ENCODE measurements at places on chromosomes 2 and 18.

GRCh38 chr2:85452237-85452636, 33.7 kb downstream of the SH2D6 start:
- no peak for DNase-seq

DNA sequence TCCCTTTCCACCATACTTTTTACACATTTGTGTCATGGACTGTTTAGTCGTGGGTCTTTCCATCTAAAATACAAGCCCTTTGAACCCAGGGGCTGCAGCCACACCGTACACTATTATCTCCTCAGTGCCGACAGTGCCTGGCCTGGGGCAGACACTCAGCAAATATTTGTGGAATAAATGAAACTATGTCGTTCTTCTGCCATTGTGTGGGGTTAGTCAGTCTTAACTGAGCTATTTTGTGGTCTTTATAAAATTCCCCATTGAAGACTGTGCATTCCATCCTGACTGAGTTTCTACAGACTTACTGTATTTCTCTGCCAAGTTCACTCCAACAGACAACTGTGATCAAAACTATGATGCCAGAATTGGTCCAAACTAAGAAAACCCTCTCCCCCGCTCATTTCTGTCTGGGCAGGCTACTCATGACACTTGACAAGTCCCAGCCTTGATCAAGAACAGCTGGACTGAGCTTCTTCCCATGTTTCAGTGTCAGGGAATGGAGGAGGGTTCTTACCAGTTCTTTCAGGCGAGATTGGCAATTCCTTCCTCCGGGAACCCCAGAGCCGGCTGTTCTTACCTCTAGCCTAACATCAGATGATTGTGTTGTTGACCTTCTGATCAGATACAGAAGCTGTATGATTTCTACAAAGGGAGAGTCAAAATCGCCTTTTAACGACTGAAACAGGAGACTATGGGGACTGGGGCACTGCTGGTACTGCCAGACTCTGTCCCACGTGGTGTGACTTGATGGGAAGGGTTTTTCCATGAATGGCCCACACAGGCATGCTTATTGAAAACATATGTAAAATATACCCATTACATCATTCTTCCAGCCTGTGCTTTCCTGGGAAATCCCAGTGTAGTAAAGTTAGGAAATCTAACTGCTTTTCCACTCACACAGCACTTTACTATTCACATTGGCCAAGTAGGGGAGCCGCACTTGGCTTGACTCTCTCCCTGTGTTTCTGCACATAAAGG, 77.4 kb upstream of the NPAS2 start:
- DNase-seq, result no peak

DNA sequence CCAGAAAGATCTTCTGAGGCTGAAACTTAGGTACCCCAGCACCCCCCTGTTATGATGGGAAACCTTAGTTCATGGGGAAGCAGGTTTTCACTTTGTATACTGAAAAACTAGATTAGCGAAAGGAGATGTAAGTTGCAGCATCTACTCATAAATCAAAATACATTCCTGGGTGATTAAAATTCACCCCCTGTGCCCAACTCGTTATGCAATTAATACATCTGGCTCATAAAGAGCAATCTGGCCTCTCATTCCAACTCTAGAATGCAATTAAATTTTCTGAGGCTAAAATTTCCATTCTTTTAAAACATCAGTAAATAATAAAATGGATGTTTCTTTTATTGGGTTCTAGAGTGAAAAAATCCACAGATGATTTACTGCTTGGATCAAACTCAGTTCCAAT, 110.9 kb upstream of the BZW1 start:
- no peak for DNase-seq

- no peak for DNase-seq
Observed at GRCh38 chr2:55033076-55033742, 17.0 kb downstream of the RTN4 start.

DNA sequence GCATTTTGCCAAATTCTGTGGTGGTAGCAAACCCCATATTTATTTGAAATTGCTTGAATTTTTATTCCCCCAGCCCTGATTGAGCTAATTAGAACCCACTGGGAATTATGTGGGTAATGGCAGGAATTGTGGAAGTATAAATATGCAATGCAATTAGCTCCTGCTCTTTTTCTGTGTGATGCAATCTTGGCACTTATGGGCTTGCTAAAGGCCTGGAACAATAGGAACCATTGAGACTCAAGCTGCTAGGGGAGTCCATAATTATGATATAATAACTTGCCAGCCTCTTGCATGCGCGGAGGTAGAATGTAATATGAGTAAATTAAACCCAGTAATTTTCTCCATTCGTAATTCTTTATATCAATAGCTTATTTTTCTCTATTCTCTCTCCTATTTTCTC, 267.6 kb upstream of the THSD7B start:
- no peak for DNase-seq

- DNase-seq, result no peak
Observed at GRCh38 chr2:230910546-230911177, 14.4 kb downstream of the GPR55 start.

GRCh38 chr2:58918141-58918540, 677.0 kb upstream of the FANCL start:
- DNase-seq, result no peak

- no peak for DNase-seq
Observed at GRCh38 chr18:2914881-2915240, 68.1 kb downstream of the EMILIN2 start.

DNA sequence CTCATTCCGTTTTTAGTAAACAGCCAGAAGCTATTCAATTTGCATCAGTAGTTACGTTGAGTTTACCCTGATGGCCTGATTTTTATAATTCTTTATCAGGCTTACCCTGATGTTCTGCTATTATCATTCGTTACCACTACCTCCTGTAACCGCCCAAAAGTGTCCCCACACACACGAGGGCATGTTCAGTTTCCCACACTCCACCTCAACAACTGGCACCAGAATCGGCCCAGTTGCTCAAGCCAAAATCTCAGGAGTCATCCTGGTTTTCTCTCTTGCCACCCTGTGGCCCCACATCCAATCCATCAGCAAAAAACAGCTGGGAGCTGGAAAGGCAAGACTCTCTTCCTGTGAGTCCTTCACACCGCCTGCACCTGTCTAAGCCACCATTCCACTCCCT, 102.9 kb upstream of the RAB6C start:
- DNase-seq, result no peak

DNA sequence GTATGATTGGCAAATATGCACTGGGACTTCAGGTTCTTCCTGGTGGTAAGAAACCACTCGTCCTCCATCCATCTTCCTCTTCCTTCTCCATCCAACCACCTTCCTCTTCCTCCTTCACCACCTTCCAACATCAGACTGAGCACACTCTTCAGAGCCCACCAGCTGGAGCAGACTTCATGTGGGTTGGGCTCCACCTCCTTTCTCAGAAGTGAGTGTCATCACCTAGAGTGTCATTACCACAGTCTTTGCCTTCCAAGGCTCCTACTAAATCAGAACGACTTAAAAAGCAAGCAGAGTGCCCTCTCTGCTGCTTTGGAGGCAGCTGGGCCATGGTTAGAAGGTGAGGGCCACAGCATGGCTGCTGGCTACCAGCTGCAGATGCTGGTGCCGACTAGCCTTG, 171.6 kb downstream of the SH3RF3 start:
- DNase-seq, result no peak

- no peak for DNase-seq
Observed at GRCh38 chr2:18455236-18455862, 105.1 kb downstream of the RDH14 start.

- DNase-seq, result peak; percentile 48
Observed at GRCh38 chr18:26547646-26548414, 523 bp downstream of the KCTD1 start.

DNA sequence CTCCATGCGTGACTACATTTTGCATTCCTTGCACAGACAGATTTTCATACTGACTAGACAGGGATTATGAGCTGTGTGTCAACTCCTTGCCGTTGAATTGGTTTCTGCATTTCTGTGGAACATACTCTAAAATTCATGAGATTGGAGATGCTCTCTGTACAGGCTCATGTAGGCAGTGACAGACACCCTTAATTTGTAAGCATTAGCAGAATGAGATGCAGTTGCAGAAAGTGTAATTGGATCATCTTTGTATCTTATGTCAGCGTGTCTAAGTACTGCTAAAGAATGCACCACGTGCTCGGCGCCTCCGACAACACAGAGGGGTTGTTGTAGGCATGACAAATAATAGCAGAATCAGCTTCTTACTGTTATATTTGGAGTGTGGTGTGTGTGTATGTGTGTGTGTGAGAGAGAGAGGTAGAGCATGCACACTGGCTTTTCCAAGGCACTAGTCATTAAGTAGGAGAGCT, 212.4 kb downstream of the CMPK2 start:
- no peak for DNase-seq

GRCh38 chr2:127563458-127564428, 28.3 kb downstream of the MYO7B start:
- no peak for DNase-seq

DNA sequence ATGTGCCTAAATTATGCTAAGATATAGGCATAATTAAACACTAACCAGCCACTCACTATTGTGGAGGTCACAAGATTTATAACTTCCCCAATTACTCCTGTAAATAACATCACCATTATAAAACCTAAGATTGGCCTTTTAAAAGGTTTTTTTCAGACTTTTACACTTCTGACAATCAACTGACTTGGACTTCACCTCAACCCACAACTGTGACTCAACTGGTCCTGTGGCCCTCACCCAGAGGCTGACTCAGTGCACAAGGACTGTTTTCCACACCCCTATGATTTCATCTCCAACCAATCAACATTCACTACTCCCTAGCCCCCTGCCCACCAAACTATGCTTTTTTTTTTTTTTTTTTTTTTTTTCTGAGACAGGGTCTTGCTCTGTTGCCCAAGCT, 11.6 kb downstream of the TTR start:
- no peak for DNase-seq

- no peak for DNase-seq
Observed at GRCh38 chr2:64222351-64222750, 78.1 kb upstream of the PELI1 start.

DNA sequence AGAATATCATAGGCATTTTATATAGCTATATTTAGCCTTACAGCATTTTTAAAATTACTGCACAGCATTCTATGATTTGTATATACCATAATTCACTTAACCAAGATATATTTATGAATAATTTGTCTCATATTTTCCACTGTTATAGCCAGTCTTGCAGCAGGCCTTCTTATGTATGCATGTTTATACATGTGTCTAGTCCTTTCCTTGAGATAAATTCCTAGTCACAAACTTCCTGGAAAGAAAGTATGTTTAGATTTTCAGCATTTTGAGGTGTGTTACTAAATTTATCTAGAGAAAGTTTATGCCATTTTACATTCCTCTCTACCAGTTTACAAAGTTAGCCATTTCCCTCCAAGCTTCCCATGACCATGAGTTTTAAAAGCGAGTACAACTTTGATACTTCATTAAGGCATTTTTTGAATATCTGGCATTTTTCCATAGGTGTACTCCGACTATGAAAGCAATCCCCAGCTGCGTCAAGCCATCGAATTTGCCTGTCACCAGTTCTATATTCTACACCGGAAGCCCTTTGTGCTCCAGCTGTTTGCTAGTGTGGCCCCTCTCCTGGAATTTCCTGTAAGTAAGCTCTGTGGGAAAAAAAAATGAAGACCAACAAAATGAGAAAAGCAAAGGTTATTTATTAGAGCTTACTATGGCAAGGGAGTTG, 59.4 kb upstream of the RPE start:
- DNase-seq, result no peak

GRCh38 chr18:45844938-45845337, 19.5 kb downstream of the SIGLEC15 start:
- DNase-seq, result no peak

GRCh38 chr18:47901624-47902362, 28.7 kb downstream of the SMAD2 start:
- no peak for DNase-seq

GRCh38 chr2:28635191-28635611, 116.4 kb upstream of the PPP1CB start:
- no peak for DNase-seq

DNA sequence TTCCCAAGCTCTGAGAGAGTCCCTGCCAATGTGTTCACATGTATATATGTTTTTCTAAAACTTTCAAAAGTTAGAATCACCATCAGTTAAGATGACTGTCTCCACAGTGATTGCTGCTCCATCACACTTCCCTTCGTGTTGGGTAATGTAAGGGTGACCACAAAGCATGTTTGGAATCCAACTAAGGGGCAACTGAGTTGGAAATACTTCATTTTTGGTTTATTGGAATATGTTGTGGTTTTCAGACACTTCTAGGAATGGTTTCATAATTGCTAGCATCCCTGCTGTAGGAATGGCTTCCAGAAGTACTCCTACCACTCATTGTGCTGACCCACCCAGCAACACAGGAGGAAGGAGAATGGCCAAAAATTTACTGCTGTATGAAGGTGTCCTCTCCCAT, 212.5 kb upstream of the GULP1 start:
- no peak for DNase-seq

GRCh38 chr18:51193621-51194287, 3.7 kb downstream of the MEX3C start:
- DNase-seq, result no peak

DNA sequence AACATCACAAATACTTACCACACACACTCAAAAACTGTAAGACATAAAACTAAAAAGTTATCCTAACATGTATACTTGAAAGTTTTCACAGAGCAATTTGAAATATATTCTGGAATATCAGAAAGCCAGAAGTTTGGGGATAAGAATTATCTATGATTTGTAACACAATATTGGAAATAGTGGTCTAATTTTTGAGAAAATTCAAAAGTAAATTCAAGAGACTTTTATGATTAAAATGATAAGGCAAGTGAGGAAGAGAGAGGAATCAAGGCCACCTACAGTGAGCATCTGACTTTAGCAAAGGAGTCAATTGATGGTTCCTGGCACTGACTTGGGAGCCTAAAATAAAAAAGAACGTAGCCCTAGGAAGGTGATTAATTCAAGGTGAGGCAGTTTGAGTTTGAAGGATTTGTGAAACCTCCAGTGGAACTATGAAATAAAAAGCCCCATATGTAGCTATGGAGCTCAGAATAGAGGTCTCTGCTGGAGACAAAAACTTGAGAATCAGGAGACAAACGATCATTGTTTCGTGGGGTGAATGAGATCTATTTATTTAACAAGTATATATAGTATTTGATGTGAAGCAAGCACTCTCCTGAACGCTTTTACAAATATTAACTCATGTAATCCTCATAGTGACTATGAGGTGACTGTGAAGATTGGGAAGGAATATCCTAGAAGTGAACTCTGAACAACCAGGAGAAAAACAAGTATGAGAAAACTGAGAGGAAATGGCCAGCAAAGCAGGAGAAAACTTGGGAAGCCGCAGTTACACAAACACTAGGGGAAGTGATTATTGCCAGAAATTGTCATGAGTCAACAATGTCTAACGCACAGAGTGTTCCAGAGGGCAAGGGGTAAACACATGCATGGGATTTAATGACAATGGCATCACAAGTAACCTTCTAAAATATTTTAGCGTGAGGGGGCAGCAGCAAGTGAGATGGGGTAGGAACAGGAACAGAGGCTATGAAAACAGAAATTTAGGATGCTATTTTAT, 12.8 kb downstream of the TFPI start:
- no peak for DNase-seq

- peak; percentile 23 for DNase-seq
Observed at GRCh38 chr18:37484983-37485834, 80.4 kb downstream of the CELF4 start.

- no peak for DNase-seq
Observed at GRCh38 chr2:176813156-176813555, 399.4 kb upstream of the HNRNPA3 start.

Measured in stimulated activated CD8-positive, alpha-beta memory T cell treated with anti-CD3 and anti-CD28 coated beads, Interleukin-15, amount 100 ng/mL, for 48 hours (primary cell).